ENCODE measurements at places on chromosomes 2 and 18.

DNA sequence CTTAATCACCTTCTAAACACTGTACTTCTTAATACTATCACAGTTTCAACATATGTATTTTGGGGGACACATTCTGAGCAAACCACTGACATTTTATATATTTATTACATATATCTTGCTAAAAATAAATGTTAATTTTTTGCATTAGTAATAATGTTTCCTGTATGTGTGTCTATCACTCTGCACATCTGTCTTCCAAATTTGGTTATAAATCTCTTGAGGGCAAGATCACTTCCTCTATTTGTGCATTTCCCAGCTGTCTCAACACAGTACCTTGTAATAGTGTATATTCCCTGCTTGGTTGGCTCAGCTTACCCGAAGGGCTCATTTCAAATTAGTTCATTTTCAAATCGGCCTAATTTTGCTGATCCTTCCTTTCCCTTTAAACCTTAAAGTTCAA lies 617.1 kb upstream of the GYPC start:
- DNase-seq = no peak

- DNase-seq = no peak
Observed at GRCh38 chr2:168480825-168481585, 24.9 kb downstream of the CERS6 start.

DNA sequence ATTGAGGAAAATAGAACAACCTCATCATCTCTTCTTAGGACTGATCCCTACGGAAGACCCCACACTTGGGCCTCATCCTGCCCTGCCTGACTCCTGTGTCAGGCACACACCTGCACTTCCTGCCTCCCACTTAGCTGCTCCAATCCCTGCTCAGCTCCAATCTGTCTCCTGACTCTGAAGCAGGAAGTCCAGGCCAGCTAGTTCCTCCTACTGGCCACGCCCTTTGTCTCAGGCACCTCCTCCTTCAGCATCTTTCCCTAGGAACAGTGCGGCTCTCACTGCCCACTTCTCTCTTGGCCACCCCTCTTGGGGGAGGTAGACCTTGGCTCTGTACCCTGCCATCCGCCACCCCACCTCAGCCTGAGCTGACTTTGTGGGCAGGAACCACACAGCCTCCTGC lies 135.8 kb downstream of the CELF4 start:
- DNase-seq = no peak

GRCh38 chr2:188326669-188327301 lies 35.1 kb downstream of the GULP1 start:
- no peak for DNase-seq

DNA sequence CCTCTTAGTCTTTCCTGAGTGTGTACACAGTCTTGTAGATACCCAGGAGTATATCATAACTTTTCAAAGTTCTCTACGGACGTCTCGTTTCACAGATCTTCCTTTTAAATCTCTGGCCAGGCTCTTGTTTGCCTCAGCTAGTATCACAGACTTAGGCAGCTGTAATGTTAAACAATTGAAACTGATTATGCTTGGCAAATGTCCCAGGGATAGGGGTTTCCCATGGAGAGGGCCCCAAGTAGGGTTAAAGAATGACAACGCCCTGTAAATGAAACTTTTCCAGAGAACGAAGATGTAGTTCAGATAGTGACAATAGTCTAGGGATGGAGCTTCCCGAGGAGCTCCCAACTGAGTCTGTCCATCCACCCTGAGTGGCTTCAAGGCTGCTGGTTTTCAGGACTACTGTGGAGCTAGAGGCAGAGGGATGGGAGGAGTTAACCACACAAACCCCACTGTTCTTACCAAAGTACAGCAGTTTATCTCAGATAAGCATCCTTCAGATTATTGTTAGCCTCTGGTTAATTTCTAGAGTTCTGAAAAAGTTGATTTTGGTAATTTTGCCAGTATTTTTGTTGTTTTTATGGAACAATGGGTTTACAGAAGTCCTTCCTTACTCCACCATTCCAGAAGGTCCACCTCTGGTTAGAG lies 9.1 kb downstream of the NEURL3 start:
- no peak for DNase-seq

- DNase-seq = no peak
Observed at GRCh38 chr18:2417861-2418610, 153.3 kb downstream of the METTL4 start.

DNA sequence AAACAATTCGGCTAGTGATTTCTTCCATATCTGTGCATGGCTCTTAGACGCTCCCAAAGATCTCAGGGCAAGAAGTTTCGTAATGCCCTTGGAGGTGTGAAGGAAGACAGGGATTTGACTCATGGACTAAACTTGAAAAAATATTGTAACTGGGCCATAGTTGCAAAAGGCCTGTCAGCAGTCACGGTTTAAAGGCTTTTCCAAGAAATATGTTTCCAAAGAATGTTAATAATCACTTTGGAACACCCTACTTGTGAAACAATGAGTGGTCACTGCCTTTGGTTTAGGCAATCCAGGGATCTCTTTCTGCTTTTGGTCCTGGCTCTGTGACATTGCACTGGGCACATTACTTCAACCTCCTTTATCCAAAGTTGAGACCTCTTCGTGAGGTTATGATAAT lies 102.5 kb upstream of the RASGRP3 start:
- DNase-seq = no peak

DNA sequence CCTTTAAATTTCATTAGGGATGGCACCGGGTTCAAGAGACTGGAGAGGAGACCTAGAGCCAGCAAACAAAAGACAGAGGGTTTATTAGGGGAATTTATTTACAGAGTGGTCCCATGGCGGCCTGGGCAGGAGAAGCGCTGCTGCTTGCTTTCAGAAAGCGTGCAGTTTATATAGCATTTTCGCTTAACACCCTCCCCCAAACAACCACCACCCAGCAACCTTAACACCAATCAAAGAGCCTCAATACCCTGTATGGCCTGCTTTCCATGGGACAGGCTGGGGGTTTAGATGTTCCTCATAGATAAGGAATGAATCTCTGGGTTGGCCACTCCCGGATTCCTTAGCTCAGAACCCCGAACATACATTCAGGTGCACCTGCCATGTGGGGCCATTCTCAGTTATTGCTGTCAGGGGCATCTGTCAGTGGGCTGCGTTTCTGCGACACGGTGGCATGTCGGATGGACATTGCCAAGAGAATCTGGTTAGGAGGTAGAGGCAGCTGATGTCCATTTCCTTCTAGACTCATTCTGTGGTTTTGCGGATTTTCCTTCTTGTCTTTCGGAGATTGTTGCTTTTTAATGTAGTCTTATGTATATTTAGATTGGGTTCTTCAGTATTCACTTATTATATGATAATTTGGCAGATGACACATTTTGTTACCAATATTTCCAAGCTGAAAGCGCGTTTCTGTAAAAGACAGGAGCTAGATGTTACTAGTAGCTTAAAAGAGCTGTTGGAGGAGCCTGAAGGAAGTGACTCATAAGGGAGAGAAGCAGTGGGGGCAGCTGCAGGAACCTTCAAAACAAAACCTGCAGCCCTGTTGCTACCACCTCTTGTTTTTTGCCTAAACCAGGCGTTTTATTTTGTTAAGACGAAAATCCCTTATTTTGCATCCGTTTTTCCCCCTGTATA lies 7.2 kb downstream of the AGAP1 start:
- DNase-seq = no peak

DNA sequence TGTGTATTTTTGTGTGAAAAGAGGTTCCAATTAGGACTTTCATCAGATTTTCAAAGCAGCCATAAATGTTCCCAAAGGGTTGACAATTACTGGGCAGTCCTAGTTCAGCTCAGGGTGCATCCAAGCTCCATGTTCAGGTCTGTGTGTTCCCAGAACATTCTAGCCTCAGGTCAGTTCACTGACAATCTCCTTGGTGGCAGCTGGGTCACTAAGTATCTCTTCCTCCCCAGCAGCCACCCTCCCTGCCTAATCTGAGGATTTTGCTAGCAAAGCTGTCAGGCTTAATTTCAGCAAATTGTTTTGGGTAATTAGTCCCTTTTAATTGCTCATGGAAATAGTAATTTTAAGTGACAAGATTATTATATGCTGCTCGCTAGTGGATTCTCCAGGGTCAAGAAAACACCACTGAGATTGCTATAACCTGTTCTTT lies 29.8 kb downstream of the UPP2 start:
- DNase-seq = no peak

DNA sequence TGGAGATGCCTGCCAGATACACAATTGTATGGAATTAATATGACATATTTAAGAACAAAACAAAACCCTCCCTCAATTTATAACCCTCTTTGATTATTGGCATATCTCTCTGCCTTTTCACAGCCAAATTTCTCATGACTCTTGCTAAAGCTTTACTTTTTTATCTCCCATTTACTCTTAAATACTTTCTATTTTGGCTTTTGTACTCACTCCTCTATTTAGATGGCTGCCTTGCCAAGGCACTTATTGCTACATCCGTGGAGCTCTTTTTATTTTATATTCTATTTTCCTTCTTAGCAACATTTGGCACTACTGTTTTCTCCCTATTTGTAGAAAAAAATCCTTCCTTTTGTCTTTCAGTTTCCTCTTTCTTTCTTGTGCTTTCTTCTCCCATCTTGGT lies 466.4 kb upstream of the CWC22 start:
- DNase-seq = no peak
